ENCODE measurements at places on chromosomes 3 and 15.

DNA sequence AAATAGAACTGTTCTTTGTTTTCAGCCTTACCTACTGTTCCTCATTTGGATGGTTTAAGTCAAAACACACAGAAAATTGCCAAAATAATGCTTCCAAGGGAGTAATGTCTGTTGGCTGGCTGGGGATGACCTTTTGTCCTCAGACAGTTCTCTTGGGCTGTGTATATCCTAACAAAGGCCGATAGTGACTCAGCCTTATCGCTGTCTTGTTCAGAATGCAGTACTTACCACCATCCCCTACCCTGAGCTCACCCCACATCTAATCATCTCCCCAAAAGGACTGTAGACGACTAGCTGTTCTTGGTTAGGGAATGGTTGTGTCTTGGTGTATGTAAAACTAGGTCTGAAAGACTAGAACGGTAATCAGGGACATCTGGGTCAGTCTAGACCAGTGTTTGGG is 35.0 kb downstream of the RAB11A start:
- no peak for DNase-seq

DNA sequence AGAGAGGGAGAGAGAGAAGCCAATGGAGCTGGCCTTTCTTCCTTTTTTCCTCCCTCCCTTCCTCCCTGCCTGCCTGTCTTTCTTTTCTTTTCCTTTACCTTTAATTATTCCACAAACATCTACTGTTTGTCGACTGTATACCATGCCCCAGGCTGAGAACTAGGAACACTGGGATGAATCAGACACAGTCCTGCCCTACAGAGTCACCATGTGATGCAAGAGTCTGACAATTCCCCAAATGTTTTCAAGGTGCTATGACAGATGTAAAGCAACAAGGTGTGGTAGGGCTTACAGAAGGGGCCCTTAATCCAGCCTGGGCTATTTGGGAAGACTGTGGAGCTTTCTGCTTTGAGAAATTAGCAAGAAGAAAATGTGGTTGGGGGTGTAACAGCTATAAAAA is 4.0 kb upstream of the SPSB4 start:
- DNase-seq: no peak

- DNase-seq: no peak
Observed at GRCh38 chr3:175176556-175176955, 317.4 kb downstream of the NAALADL2 start.

DNA sequence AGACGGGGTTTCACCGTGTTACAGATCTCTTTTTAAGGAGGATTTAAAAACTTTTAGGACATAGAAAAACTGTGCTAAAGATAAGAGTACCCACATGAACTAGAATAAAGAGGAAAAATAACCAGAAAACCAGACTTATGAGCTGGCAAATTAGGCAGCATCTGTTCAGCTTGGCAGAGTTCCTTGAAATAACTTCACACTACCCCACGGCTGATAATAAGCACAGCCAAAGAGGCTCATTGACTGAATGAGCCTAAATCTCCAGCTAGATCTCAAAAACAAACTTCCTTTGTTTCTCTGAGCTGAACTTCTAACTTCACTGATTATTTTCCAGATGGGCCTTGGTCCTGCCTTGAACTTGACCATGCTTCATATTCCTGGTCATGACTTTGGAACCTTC is 26.7 kb upstream of the PIK3R4 start:
- no peak for DNase-seq

GRCh38 chr3:131526801-131527347 is 24.1 kb upstream of the MRPL3 start:
- DNase-seq: no peak

DNA sequence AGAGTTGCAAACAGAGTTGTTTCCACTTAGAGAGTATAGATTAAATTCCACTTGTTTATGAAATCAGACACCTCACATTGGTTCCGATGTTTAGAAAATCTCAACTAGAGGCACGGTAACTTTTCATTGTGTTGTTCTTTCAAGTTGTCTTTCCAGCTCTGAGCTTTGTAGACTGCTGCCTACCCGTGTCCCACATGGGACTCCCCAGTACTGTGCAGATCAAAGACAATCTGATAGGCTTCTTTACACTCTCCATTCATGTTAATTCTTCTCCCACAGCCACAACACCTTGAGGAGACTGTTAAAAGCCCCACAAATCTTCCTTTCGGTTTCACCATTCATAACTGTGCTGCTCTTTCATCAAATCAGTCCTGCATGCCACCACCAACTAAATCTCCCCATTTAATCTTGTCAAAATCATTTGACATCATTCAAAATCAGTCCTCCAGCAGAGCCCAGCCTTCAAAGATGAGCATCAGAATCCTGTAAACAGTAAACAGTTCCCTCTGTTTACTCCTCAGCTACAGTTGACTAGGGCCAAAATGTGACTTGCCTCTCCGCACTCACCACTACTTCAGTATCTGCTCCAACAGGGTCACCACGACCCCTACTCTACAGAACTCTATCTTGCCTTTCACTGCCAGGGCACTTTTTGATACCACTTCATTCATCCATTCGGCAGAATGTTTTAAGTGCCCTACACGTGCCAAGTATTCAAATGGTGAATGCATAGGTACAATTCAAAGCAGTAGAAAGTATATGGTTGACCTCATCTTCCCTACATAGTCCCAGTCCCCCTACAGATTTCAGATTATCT is 8.3 kb downstream of the ANXA2 start:
- DNase-seq: no peak

DNA sequence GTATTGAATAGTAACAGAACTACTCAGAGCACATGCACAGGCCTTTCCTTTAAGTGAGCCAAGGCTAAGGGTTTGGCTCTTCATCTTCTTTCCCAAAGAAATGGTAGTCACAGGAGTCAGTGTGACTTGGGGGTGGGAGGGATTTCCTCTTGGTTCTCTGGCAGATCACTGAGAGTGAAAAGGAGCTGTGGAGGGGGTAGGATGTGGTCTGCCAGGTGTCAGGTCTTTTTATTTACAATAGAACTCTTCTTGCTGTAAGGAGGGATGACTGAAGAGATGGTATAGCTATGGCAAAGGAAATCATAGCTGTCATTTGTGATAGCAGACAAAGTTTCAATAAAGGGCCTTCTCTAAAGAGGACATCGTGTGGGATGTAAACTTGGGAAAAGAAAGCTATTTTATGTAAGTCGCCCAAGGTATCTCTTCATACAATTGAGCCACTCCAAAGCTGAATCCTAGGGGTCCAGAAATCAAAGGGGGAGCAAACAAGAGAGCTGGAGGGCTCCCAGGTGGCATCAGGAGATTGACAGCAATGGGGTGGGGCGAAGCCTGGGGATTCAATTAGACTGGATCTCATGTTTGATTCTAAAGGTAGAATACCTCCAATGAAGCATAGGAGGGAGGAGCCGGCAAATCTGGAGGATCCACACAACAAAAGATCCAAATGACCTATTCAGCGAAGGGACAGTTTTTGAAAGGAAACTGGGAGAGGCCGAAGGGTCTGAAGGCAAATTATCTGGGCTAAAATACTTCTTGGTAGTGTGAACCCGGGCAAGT is 20.0 kb upstream of the CHD2 start:
- no peak for DNase-seq

GRCh38 chr3:65623362-65623761 is 415.4 kb downstream of the MAGI1 start:
- DNase-seq: no peak

DNA sequence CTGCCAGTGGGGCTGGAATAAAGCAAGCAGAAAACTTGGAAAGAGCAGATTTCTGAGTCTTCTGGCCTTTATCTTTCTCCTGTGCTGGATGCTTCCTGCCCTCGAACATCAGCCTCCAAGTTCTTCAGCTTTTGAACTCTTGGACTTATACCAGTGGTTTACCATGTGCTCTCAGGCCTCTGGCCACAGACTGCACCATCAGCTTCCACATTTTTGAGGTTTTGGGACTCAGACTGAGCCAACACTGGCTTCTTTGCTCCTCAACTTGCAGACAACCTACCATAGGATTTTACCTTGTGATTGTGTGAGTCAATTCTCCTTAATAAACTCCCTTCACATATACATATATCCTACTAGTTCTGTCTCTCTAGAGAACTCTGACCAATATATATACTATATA is 706.6 kb downstream of the NR2F2 start:
- no peak for DNase-seq

- no peak for DNase-seq
Observed at GRCh38 chr3:144662729-144663128, 691.1 kb downstream of the DIPK2A start.

GRCh38 chr15:93025625-93025982 is 63.4 kb downstream of the RGMA start:
- no peak for DNase-seq

GRCh38 chr15:50181969-50182218 is at the start of gene SLC27A2:
Gene SLC27A2 (plus strand): TSS chr15:50182196. CDS start chr15:50182428, 232 bp downstream.
- no peak for DNase-seq

All from globus pallidus (tissue), 1 donor.